ENCODE measurements at places on chromosomes 2 and 18.
A peak's percentile ranks its signal among the peaks of the same experiment; 100 is the strongest.

DNA sequence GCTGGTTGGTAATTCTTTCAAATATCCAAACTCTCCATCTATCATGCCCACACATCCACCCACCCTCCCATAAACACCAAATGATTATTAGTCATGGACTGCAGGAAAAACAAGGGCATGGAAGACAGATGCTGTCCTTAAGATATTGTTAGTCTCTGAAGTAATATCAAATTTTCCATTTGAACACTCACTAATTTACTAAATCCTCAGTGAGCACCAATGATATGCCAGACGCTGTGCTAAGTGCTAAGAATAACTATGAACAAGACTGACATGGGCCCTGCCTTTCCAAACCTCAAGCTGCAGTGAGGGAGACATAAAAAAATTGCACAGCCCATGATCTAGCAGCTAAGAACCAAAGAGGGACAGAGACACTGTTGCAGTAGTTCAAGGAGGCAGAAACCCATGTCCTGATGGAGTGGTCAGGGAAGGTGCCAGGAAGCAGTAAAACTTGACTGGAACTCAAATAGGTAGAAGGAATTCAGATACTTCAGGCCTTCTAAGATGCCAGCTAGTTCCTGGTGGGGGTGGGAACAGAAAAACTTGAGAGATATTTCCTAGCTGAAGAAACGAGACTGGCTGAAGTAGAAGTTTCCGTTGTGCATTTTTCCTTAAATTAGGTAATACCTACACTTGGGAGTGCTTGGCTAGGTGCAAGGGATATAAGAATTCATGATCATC, 182.1 kb downstream of the OSR1 start:
- no peak for DNase-seq

- DNase-seq: no peak
Observed at GRCh38 chr18:36601316-36601715, 227.5 kb downstream of the TPGS2 start.

DNA sequence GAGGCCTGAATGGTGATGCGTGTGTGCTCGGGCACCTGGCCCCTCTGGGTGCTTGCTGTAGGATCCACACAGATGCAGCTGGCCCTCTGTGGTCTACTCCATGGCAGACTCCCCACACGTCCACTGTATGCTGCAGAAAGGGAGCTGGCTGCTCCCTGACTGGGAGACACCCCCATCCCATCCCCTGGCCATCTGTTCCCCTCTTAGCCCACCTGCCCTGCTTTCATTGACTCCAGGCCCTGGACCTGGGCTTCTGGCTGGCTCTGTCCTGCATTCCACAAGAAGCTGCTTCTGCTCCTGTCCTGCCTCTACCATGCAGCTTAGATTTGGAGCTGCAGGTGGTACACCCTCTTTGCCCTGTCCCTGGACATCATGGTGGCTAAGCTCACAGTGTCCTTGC, 80.1 kb downstream of the FHOD3 start:
- DNase-seq: no peak

DNA sequence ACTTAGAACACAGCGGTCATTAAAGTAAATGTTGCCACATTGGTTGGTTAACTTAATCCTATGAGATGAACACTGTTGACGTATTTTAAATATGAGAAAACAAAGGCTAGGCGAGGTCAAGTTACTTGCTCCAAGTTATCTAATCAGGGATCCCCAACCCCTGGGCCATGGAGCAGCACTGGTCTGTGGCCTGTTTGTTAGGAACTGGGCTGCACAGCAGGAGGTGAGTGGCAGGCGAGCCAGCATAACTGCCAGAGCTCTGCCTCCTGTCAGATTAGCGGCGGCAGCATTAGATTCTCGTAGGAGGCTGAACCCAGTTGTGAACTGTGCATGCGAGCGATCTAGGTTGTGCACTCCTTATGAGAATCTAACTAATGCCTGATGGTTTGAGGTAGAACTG, 878.9 kb downstream of the CPS1 start:
- DNase-seq: peak; percentile 2
